Activated T-helper 2 cell treated with anti-CD3 and anti-CD28 coated beads, Interferon-gamma antibody, Interleukin-2, Interleukin-4, amounts not matched to agents 10 μg/mL and 5 μg/mL and 100 μg/mL, durations not matched to agents 14 hours and 24 hours and 36 hours (primary cell): ENCODE measurements at places on chromosomes 3 and 15.
A peak's percentile ranks its signal among the peaks of the same experiment; 100 is the strongest.

DNA sequence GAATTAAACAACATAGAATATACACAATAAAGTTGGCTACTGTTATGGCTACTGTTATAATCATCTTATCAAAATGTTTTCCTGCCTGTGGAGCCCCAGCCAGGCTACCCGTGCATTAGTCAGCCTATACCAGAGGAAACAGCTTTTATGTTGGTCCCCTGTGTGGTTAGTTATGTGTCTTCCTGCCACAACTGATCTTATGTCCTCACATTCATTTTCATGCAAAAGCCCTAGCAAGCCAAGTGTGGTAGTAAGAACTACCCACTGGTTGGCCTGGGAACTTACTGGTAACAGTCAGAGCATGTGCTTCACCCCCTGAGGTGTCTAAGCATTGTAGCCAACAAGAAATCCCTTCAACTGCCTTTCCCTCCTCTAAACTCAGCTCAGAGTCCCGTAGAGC lies 21.8 kb downstream of the MGLL start:
- H3K4me3 ChIP-seq, result peak overlapping the region; percentile 43
- H3K27ac ChIP-seq, result peak overlapping the region; percentile 94
- H3K36me3 ChIP-seq, result peaks cover 3% of the 10 kb centered on the region
- no peaks in the 10 kb centered on the region for H3K27me3 ChIP-seq

DNA sequence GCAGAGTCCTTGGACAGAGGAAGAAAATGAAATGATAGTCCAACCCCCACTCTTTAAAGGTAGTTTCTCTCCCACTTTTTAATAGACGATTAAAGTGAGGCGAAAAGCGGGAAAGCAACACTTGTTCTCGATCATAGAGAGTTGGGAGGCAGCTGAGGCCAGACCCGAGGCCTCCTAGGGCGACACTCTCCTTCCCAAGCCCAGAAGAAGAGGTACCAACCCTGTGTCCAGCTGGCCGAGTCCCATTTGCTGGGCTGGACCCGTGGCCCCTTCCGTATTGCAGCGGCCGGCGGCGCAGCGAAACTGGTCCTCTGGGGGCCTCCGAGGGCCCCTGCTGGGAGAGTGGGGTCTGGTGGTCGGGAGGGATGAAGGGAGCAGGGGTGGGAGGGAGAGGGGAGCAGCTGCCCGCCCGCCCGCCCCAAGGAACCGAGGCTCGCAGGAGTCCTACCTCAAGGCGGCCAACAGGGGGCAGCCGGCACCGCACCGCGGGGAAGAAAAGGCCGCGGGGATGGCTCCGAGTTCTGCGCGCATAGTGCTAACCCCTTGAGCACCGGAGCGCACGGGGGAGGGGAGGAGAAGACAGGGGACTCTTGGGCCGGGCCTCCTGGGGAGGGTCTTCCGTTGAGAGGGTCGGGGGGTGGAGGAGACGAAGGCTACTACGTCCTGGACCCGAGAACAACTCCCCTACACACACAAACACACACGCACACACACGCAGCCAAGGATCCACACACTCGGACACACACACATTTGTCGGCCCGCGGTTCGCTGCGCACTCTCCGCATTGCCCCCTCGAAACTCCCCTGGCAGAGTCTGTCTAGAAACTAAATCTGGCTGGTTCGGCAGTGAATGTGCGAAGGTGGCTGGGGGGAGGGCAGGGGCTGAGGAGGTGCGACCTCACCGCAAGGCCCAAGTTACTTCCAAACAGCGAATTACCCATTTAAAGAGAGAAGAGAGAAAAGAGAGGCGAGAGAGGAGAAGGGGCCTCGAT lies 2.0 kb downstream of the WNT5A start:
- peaks cover 79% of the 10 kb centered on the region for H3K27me3 ChIP-seq
- H3K4me3 ChIP-seq, result no peak overlapping the region
- peaks cover 17% of the 10 kb centered on the region for H3K4me1 ChIP-seq
- H3K36me3 ChIP-seq, result no peaks in the 10 kb centered on the region
- peak overlapping the region; percentile 43 for H3K27ac ChIP-seq
- DNase-seq, result no peak

DNA sequence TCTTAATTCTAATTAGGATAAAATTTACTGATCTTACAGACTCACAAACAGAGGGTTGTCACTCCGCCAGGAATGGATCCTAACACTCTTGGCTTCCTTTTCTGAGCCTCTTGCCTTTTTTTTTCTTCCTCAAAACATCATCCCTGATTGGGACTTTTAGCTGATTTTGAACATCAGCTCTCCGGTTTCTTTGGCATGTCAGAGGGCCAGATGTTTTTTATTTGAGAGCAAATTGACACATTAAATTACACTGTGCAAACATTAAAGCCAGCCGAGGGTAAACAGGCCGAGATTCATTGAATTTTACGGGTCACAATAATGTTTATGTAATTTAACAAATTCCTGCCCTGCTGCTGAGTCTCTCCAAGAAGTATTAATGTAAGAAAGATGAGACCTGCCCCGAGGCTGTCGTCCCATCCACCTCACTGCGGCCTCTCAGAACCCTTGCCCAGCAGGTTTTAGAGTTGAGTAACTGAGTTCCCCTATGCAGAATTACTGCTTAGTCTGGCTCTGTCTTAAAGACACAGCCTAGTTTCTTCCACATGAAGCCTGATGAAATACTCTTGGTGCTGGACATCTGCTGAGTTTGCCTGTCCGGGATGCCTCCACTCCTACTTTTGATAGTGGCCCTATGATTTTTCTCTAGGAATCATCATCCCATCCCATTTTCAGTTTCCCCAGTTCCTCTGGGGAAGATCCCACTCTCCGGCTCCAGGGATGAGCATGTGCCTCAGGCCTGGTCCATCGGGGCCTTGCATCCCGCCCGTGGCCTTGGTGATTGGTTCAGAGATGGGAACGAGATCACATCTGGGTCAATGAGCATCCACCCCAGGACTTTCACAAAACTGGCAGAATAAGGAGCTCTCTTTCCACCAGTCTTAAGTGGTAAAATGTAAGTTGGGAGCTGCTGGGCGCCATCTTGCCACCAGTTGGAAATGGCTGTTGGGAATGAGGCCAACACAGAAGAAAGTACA lies 226.6 kb upstream of the TLE3 start:
- peaks cover 30% of the 10 kb centered on the region for H3K27me3 ChIP-seq
- no peaks in the 10 kb centered on the region for H3K36me3 ChIP-seq
- no peaks in the 10 kb centered on the region for H3K4me1 ChIP-seq
- H3K27ac ChIP-seq, result no peak overlapping the region
- no peak overlapping the region for H3K4me3 ChIP-seq

DNA sequence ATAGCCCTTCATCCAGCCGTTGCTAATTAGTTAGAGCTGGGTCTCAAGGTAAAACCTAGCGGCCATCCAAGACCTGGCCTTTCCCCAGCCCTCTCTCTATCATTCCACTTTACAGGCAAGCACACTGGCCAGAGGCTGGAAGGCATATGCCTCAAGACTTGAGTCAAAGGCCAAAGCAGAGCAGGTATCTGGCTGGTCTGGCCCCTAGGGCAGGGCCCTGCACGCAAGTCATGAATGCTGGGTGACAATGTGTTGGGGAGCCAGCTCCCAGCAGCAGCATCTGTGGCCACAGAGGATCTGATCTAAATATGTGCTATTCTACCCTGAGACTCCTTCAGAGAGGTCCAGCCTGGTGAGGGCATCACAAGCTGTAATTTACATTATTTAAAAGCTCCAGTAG lies 113.6 kb downstream of the LRTM1 start:
- no peak for DNase-seq
- no peaks in the 10 kb centered on the region for H3K4me1 ChIP-seq
- no peak overlapping the region for H3K4me3 ChIP-seq
- H3K36me3 ChIP-seq, result no peaks in the 10 kb centered on the region
- no peaks in the 10 kb centered on the region for H3K27me3 ChIP-seq
- H3K27ac ChIP-seq, result no peak overlapping the region

DNA sequence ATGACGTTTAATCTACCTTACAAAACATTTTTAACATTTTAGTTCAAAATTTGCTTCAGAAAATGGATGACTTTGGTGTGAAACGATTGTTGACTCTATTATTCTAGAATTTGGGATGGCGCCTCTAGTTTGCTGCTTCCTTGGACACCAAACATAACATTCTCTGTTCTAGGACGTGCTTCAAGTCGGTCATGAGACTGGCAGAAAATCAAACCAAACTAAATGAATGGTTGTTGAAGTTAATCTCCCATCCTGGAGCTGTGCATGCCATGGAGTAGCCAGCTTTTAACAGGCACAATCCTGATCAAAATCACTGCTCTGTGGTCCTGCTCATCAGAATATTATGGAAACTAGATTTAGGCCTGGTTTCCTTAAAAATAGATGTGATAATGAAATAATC lies 9.6 kb upstream of the LRRFIP2 start:
- no peak for DNase-seq
- peaks cover 9% of the 10 kb centered on the region for H3K36me3 ChIP-seq
- H3K27me3 ChIP-seq, result no peaks in the 10 kb centered on the region
- no peak overlapping the region for H3K27ac ChIP-seq
- no peak overlapping the region for H3K4me3 ChIP-seq

DNA sequence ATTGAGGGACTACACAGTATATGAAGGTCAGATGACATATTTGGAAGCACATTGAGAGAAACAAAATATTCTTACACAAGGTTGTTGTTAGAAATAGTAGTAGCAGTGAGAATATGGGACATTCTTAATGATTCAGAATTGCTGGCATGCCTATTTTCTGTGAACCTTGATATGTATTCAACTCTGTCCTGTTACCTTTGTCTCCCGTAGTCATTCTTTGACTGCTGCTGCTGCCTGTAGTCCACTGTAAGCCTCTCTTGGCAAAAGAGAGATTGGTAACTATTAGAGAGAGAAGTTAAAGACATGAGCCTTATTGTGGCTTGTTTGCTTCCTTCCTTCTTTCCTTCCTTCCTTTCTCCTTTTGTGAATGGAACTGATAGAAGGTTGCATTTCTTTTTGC lies 64.5 kb downstream of the TCF12 start:
- H3K36me3 ChIP-seq, result no peaks in the 10 kb centered on the region
- H3K27ac ChIP-seq, result no peak overlapping the region
- peaks cover 35% of the 10 kb centered on the region for H3K4me1 ChIP-seq
- H3K27me3 ChIP-seq, result no peaks in the 10 kb centered on the region

- no peaks in the 10 kb centered on the region for H3K4me1 ChIP-seq
- DNase-seq, result no peak
- no peaks in the 10 kb centered on the region for H3K27me3 ChIP-seq
- H3K27ac ChIP-seq, result no peak overlapping the region
- H3K36me3 ChIP-seq, result no peaks in the 10 kb centered on the region
- no peak overlapping the region for H3K4me3 ChIP-seq
Measured at GRCh38 chr15:100082761-100083402, 258.9 kb downstream of the ADAMTS17 start.

DNA sequence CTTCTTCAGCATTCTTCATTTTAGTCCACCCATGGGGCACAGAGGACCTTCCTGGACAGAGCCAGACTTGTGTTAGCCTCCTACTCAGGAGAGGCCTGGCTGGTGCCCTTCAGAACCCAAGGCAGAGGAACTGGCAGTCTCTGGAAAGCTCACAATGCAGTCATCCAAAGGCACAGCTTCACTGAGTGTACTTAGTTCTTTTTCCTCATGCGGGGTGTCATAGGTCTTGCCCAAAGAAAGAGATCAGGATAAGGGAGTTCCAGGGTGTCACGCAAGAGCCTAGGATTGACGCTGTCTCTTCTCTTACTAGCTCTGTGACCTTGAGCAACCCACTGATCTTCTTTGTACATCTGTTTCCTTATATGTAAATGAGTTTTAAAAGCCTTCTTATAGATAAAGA lies 58.7 kb downstream of the CD200 start:
- H3K27me3 ChIP-seq, result no peaks in the 10 kb centered on the region
- no peak overlapping the region for H3K4me3 ChIP-seq
- peak overlapping the region; percentile 65 for H3K27ac ChIP-seq
- H3K4me1 ChIP-seq, result peaks cover 61% of the 10 kb centered on the region

DNA sequence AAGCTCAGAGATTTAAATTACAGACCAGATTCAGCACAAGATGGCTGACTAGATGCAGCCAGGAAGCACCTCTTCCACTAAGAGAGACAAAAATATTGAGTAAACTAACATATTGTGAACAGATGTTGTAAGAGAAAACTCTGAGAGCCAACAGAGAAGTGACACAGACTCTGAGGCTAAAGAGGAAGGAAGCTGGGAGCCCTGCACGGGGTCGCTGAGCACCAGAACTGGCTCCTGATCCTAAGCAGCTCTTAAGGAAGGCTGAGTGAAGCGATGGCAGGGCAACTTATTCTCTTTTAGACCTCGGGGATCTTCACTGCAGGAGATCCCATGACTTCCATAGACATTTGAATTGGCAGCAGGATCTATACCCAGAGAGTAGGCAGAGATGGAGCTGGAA lies 578.0 kb upstream of the GRM7 start:
- no peak for DNase-seq
- H3K4me1 ChIP-seq, result no peaks in the 10 kb centered on the region
- no peaks in the 10 kb centered on the region for H3K27me3 ChIP-seq
- no peak overlapping the region for H3K27ac ChIP-seq

GRCh38 chr3:39343760-39344159 lies 14.3 kb downstream of the CCR8 start:
- no peaks in the 10 kb centered on the region for H3K27me3 ChIP-seq
- no peak overlapping the region for H3K4me3 ChIP-seq
- H3K27ac ChIP-seq, result peak overlapping the region; percentile 8
- peaks cover 13% of the 10 kb centered on the region for H3K36me3 ChIP-seq
- H3K4me1 ChIP-seq, result peaks cover 44% of the 10 kb centered on the region

DNA sequence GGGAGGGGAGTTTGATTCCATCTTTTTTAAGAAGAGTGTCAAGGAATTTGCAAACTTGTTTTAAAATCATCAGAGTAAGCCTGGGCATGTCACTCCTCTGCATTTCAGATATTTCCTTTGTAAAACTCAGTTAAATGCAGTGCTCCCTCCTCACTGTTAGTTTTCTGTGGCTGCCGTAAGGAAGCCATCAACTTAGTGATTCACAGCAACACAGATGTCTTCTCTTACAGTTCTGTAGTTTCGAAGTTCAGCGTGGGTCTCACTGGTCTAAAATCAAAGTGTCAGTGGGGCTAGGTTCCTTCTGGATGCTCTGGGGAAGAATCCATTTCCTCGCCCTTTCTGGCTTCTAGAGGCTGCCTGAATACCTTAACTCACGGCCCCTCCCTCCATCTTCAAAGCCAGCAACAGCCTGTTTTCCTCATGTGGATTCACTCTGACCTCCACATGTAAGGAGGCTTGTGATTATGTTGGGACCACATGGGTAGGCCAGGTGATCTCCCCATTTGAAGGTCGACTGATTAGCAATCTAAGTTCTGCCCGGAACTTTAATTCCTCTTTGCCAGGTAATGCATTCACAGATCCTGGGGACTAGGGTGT lies 12.4 kb downstream of the ISG20 start:
- H3K36me3 ChIP-seq, result peaks cover 35% of the 10 kb centered on the region
- peaks cover 27% of the 10 kb centered on the region for H3K4me1 ChIP-seq

- H3K36me3 ChIP-seq, result no peaks in the 10 kb centered on the region
- H3K4me3 ChIP-seq, result no peak overlapping the region
- no peaks in the 10 kb centered on the region for H3K27me3 ChIP-seq
- H3K4me1 ChIP-seq, result no peaks in the 10 kb centered on the region
Measured at GRCh38 chr3:148211725-148212124, 486.0 kb upstream of the AGTR1 start.
